LNCaP clone FGC (cell line): ENCODE measurements at places on chromosomes 1 and 21.
A peak's percentile ranks its signal among the peaks of the same experiment; 100 is the strongest.

GRCh38 chr1:192574073-192574472, 1.5 kb upstream of the RGS1 start:
- DNase-seq, result no peak

DNA sequence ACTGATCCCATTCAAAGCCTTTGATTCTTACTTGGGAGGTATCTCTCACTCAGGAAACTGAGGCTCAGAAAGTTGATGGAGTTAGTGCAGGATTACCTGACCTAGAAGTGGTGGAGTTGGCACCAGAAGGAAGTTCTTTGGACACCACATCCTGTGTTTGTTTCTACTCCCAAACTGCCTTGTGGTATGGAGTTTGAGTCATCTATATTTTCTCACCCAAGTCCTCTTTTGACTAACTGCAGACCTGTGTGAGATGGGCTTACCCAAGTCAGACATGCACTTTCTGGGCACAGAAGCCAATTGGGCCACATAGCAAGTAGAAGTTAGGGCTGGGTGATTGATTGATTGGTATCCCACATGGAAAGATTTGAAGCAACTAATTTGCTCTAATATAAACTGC, 36.1 kb downstream of the FGGY start:
- no peak for DNase-seq

- no peak for DNase-seq
Measured at GRCh38 chr1:243513726-243514491, 258.1 kb downstream of the SDCCAG8 start.

DNA sequence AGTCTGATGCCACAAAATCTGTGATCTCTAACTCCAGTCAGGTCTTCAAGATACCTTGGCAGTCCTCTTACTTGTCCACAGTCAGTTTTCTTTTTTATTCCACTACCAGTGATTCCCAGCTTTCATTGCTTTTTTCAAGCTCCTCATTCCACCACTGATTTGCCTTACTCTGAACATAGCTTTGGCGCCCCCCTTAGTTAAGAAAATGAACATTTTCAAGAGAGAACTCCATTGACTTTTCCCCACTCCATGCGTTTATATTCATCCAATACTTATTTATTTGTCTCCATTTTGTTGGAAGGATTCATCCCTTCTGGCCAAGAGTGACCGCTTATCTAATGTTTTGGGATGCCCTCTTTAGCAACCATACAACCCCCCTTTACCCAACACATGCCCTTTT, 33.9 kb upstream of the IPO9 start:
- DNase-seq, result no peak

DNA sequence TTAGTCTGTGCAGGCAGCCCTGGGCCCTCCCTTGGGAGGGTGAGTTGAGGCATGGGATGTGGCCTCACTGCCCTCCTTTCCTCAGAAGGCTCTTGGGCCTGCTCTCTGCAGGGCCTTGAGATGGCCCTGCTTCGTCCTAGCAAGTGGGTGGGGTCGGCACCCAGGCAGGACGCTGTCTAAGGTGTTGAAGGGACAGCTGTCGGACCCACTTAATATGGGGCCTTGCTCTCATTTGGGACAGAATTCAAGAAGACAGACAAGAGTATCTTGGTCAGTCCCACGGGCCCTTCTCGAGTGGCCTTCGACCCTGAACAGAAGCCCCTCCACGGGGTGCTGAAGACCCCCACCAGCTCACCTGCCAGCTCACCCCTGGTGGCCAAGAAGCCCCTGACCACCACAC, 26.0 kb upstream of the PDXK start:
- no peak for DNase-seq

- DNase-seq, result no peak
Measured at GRCh38 chr1:172724765-172725613, 66.1 kb downstream of the FASLG start.

DNA sequence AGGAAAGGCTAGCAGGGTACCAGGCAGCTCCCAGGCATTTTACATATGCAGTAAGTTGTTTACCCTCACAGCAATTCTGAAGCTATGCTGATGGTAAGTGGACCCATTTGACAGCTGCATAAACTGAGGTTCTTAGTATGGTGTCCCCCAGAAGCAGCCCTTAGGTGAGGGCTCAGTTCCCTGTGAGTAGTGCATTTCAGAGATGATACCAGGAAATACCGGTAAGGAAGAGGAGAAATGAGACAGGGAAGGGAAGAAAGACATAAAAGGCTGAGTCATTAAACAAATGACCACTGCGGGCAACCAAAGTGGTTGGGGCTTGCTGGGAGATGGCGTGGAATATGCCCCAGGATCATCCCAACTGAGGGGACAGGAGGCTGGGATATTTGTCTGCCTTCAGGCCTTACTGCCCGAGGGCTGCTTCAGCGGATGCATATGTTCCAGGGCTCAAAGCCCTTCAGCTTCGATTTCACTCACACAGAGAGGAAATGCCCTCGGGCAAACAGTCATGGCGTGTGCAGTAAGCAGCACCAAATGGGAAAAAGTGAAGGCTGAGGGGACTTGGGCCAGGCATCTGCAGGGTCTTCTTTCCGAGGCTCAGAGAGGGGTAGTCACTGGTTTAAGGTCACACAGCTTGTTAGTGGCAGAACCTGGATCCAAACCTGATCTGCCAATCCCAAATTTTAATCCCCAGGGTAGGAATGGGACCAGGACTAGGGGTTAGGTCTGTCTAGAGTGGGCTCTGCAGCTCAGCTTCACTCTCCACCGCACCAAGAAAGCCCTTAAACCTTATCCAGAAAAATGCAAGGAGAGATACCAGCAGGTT, 133.7 kb upstream of the RUNX3 start:
- no peak for DNase-seq

DNA sequence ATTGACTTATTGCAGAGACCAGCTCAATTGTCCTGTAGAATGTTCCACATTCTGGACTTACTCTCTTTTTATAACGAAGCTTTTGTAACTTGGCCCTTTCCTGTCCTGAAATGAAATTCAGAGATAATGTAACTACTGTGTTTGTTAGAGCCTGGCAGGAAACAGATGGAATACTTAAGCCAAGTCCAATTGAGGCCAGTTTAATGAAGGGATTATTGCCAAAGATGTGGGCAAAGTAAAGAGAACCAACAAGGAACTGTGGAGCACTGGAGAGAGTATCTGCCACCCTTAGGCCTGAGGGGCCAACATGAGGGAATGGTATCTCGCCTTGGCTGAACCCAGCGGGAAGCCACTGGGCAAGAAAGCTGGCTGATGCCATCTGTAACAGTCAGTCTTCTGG, 32.9 kb downstream of the MFSD2A start:
- peak; percentile 38 for DNase-seq

DNA sequence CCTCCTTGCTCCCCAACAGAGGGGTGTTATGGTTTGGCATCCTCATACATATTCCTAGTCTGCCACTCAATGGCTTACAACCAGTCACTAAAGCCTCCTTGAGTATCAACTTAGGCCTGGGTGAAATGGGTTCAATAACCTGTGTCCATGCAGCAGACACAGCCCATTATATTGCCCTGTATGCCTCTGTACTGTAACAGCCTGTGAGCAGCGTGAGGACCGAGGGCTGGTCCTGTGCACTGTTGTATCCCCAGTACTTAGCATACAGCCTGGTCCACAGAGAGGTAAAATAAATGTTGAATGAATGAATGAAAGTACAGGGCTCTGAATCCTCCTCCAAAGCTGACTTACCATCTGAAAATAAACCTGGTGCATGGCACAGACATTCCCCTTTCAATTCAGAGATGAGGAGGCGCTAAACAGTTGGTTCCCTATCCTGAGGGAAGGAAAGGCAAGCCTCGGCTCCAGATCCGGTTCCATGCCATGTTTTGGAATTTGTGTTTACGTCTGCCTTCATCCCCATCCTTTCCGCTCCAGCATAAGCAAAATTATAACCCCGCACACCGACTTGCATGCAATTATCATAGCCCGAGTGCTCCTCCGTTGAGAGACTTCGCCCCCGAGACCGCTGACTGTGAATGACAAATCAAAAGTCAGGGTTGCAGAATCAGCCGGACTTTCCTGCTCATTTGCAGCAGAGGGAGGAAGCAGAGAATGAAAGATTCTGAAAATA, 45.0 kb upstream of the DNAJC6 start:
- no peak for DNase-seq

GRCh38 chr21:33265664-33266049, 510 bp upstream of the IL10RB start:
- DNase-seq, result no peak

DNA sequence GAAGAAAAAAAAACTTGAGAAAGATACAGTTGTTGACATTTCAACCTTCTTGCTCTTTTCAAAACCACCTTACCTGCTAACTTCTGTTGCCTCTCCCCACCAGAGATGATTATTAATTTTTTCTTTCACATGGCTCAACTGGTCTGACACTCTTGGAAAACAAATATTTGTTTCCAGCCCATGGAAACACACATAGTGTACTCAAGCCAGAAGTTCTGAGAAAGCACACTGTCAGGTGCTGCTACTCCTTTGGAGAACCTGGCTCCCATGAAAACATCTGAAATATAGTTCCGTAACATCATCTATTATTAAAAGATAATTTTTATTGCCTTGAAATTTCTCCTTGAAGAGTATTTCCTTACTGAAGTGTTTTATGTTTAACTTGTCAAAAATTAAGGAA, 145.0 kb upstream of the C1orf105 start:
- DNase-seq, result peak; percentile 54

- DNase-seq, result no peak
Measured at GRCh38 chr21:35095859-35096291, 46.8 kb upstream of the RUNX1 start.

DNA sequence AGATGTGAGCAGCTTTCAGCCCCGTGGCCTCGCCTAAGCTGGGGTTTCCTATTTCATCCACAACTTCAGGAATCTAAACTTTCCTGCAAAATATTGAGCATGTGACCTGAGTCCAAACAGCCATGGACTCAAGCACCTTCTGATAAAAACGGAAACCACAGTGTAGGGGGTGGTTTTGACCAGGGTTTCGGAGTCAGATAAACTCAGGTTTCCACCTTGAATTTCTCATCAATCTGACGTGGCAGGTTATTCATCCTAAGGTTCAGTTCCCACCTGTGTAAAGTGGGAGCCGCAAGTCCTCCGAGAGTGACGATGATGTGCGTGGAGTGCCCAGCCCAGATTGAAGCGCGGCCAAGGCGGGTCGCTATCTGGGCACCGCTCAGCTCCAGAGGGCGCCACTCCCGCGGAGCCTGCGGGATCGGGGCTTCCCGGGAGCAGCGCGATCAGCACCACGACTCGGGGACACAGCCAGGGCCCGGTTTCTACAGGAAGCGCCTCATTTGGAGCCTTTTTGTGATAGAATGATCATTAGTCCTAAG, 871 bp upstream of the ETS2 start:
- DNase-seq, result no peak

- no peak for DNase-seq
Measured at GRCh38 chr1:237953238-237953637, 62.5 kb upstream of the ZP4 start.

DNA sequence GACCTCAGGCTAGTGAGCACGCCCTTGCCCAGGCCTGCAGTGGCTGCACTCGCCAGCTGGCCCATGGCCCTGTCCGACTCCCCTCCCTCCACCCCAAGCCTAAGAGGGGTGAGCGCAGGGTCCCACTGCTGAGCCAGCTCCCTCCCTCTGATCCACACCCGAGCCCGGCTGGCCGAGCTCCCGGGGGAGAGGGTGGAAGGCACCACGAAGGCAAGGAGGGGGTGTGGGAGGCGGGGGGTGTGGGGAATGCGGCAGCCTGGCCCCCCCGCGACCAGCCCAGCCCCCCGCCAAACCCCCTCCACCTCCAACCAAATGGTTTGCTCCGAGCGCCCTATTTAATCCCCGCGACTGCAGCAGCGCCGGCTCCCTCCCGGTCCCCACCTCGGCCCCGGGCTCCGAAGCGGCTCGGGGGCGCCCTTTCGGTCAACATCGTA, at the start of gene CADM3:
CADM3 (plus strand) TSS at position 362 of the 434 bp plus-strand sequence. CDS start 151 bp downstream, outside the sequence.
- DNase-seq, result no peak

DNA sequence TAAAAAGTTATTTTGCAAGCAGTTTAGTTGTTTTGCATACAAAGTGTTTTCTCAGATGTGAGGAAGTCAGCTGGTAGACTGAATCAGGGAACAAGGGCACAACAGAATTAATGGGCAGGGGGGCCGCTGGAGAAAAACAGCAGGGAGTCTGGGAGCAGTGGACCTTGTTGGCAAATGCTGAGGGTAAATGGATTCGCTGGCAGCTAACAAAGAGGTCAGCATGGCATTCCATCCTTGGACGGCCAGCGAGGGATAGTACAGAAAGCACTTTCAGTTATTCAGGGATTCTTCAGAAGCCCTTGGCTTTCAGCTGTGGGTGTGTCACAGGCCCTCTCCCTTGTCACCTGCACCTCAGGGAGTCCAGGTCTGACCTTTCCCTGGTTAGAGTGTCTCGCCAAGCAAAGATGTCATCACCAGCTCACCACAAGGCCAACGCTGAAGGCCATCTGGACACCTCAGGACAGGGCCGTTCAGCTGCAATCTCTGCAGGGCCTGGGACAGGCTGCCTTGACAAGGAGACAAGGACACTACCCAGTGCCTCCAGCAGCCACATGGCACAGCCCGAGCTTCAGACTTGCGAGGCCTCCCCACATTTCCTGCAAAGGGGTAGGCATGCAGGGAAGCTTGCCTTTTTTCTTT, 90.4 kb downstream of the KCNN3 start:
- DNase-seq, result no peak

DNA sequence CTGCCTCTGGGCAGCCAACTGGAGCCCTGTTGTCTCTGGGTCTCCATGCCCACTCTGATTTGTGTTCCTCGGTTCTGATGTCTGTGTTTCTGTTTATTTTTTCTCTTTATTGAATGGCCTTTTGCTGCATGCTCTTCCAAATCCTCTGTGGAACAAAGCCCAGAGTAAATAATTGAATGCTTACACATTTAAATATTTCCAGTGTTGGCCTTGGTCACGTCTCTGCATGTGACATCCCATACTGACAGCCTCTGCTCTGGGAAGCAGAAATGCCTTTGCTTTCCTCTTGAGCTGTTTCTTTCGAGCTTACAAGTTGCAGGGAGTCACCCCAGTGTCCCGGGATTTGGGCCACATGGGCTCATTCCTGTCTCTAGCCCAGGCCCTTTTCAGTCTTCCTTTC, 267.9 kb downstream of the PTPRU start:
- peak; percentile 13 for DNase-seq

GRCh38 chr21:42454786-42455185, 41.2 kb downstream of the RSPH1 start:
- no peak for DNase-seq

DNA sequence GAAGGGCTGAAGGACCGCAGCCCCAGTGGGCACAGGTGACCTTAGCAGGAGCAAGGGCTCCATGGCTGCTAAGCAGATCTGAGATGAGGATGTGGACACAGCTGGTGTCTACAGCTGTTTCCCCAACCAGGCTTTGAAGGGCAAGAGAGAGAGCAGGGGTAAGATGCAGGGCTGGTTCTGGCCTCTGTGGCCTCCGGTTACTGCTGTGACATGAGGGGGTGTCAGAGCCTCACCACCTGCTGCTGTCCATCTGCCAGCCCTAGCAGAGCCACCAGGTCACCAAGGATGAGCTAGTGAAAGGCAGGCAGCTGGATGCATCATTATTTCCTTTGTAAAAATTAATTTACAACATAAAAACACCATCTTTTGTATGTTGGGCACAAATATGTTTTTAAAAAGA, 33.4 kb downstream of the OBSCN start:
- DNase-seq, result no peak

GRCh38 chr1:198607714-198608113, 31.1 kb upstream of the PTPRC start:
- DNase-seq, result no peak

- DNase-seq, result no peak
Measured at GRCh38 chr1:19477284-19478249, 7.8 kb downstream of the CAPZB start.

GRCh38 chr1:47616036-47616435, 178.2 kb downstream of the FOXD2 start:
- no peak for DNase-seq

GRCh38 chr1:113871597-113872113, at the start of gene PTPN22:
Gene PTPN22 (minus strand): TSS chr1:113871712.
- DNase-seq, result no peak

GRCh38 chr1:108815566-108815965, 41.3 kb downstream of the AKNAD1 start:
- no peak for DNase-seq
